Neuronal stem cell (in vitro differentiated cells): ENCODE measurements at places on chromosomes 7 and 10.

DNA sequence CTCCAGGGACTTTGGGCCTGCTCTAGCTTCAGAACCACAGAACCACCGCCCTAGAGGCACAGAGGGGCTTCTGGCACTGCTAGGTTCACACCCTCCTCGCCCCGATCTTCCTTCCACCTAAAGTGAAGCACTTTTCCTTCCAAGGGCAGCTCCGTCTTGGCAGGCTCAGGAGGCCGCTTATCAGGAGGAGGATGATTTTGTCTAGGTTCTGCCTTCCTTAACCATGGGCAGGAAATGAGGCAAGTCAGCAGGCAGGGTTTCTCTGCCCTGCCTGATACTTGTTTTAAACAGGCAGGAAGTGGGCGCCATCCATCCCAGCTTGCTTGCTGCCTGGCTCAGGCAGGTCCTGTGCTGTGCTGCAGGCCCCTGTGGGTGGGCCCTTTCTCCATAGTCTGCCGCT, 8.3 kb upstream of the ATP6V0E2 start:
- DNase-seq = no peak

DNA sequence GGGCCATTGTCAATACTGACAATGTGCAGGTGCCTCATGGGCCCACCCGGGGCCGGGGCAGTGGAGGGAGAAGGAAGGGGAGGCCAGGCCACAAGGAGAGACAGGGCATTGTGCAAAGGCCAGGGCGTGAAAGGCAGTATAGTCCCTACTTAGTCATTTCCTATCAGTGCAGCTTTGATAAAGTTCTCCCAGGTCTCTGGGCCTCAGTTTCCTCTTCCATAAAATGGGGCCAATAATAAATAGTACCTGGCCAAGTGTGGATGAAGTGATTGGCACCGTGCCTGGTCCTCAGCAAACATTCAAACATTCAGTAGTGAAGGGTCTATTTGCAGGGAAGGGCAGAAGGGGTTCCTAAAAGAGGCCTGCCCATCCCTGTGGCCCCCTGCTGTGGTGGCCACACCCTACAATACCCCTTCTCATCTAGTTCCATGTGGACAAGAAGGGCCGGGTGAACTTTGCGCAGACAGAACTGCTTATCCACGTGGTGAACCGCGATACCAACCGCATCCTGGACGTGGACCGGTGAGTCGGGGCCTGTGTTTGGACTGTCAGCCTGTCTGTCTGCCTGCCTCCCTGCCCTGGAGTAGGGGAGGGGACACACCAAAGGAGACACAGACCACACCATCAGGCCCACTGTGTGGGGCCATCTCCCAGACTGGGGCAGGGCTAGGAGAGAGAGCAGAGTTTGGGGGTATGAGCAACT, 36.9 kb upstream of the VSIR start:
- DNase-seq = no peak

DNA sequence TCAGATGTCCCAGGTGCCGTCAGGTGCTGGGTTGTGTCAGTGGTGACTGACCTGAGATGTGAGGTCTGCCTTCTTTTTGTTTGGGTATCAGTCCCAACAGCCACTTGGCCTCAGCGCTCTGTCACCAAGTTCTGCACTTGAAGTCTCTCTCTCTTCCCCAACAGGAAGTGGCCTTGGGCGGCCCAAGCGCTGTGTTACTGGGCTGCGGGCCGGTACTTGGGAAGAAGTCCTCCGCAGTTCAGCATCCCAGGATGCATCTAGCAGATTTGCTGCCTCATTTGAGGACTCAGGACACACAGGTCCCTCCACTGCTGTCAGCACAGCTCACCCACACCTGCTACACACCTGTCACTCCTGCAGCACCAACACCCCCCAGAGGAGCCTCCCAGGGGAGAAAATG, 40.1 kb downstream of the LYZL2 start:
- DNase-seq = no peak

- no peak for DNase-seq
These were observed 244.2 kb upstream of the FOXK1 start for GRCh38 chr7:4437916-4438315.

DNA sequence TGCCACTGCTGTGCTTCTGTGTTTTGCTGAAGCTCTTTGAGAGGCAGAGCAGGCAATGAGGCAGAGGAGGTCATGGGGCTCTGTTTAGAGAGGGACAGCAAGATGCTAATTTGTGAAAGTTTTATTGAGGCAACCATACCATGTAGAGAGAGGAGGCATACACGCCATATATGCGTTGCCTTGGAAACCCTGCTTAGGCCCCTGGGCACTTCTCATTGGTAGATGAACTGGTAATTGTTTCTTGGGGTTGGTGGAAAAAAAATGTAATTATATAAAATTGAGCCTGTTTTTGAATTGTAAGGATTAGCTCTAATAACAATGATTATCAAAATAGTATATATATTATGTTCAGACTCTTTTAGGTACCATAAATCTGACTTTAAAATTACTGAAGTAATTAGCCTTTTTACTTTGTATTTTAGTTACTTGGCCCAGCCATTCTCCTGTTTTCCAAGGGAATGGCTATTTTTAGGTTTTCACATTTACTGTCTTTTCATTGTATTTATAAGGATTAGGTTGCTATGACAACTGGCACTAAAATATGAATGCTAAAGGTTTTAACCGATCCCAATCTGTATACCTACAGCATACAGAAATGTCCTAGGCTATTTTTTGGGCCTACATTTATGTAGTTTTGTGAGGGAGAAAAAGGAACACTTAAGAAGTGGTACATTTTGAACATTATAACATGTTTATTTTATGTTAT, 52.4 kb downstream of the BZW2 start:
- DNase-seq = no peak

- DNase-seq = no peak
These were observed 549.1 kb downstream of the XPNPEP1 start for GRCh38 chr10:109374215-109374614.

GRCh38 chr10:131174651-131175540, 136.6 kb downstream of the TCERG1L start:
- no peak for DNase-seq

DNA sequence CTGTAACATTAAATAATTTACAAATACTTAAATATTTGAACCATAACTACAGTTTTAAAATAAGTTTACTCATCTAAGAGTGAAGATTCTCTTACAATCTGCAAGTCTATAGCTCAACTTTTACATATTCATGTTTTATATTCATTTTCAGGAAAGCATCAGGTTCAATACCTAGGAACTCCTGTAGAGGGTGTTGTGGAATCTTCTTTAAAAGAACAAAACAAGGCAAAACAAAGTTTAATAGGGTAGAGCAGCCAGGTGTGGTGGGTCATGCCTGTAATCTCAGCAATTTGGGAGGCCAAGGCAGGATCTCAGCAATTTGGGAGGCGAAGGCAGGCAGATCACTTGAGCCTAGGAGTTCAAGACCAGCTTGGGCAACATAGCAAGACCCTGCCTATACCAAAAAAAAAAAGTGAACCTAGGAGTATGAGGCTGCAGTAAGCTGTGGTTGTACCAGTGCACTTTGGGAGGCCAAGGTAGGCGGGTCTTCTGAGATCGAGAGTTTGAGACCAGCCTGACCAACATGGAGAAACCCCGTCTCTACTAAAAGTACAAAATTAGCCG, 45.1 kb downstream of the ST8SIA6 start:
- DNase-seq = no peak

- no peak for DNase-seq
These were observed 510.1 kb downstream of the ARL4A start for GRCh38 chr7:13197501-13197900.

DNA sequence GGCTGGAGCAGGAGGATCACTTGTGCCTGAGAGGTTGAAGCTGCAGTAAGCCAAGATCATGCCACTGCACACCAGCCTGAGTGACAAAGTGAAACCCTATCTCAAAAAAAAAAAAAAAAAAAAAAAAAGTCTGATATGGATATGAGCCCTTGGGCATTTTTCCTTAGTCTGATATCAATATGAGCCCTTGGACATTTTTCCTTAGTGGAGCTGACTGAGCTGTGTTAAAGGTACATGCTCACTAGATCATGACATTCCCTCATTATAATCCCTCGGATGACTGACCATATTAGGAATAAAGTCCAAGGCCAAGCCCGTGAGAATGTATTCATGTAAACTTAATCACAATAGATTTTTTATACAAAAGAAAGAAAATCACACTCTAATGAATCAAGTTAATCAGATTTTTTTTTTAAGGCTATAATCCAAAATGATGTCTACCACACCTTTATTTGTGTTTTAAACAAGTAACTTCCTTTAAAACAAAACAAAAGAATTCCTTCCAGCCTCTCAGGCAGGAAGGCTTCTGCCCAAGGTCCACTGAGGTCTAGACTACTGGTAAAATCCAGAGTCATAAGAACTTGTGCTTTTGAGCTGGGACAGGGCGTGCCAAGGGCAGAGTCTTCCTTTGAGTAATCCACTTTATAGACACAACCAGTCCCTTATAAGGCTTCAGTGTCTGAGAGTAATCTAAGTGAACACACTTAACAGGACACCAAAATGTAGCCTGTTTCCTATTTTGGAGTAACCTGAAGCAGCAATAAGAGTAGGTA, 5.5 kb downstream of the PPA1 start:
- no peak for DNase-seq

GRCh38 chr7:24572393-24572996, 757 bp upstream of the PALS2 start:
- no peak for DNase-seq

DNA sequence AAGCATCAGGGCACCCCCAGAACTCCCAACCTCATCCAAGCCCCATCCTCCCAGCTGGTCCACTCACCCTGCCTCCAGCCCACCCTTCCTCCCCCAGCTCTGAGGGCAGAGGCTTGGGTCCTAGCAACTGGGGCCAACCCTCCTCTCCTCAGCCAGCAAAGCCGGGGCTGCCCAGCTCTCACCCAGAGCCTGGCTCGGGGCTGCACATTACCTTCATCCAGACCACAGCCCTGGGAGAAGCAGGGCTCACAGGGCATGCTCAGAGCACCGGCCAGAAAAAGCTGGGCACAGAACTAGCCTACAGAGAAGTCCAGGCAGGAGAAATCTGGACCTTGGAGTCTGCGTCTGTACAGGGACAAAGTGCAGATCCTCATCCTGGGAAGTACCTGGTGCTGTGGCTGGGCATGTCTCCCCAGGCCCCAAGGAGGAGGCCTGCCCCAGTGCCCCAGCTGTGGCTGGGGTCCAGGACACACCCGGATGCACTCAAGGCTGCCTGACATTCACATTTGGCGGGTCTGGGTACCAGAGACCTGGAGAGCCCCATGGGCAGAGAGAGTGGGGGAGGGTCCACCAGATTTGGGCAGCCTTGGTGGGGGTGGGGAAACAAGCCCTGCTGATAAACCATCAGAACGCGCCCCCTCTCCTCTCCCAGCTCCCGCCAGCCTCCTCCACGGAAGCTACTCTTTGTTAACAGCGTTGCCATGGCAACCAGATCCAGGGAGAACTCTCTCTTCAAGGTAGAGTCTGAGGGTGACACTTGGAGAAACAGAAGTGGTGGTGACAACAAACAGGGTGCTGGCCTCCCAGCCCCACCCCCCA, 5.1 kb downstream of the RASGEF1A start:
- peak; percentile 73 for DNase-seq

GRCh38 chr7:77353911-77354310, 62.2 kb downstream of the GSAP start:
- DNase-seq = no peak

DNA sequence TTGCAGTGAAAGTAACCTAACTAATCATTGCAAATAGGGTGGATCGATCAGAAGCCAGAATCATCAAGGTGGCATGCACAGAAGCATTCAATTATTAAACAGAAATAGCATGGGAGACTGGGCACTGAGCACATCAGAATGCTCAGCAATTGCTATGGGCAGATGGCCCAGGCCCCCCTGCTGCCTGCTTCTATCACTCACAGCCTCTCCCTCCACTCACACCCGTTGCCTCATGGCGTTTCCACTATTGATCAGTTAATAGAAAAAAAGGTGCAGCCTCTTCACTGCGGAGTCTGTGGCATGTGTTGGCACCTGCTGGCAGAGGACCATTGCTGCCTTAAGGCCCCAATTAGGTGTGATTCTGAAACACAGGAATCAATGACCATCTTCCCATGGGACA, 11.2 kb upstream of the HTR5A start:
- no peak for DNase-seq

GRCh38 chr10:60399328-60399727, 9.7 kb upstream of the ANK3 start:
- no peak for DNase-seq

GRCh38 chr10:34959321-34959720, 130.8 kb downstream of the CUL2 start:
- DNase-seq = no peak

GRCh38 chr7:124791426-124791825, 25.8 kb upstream of the GPR37 start:
- no peak for DNase-seq

GRCh38 chr7:16816824-16817223, 12.0 kb upstream of the AGR2 start:
- no peak for DNase-seq
